Small intestine (tissue), 16 donors: ENCODE measurements at places on chromosomes 2 and 18.
A peak's percentile ranks its signal among the peaks of the same experiment; 100 is the strongest.

DNA sequence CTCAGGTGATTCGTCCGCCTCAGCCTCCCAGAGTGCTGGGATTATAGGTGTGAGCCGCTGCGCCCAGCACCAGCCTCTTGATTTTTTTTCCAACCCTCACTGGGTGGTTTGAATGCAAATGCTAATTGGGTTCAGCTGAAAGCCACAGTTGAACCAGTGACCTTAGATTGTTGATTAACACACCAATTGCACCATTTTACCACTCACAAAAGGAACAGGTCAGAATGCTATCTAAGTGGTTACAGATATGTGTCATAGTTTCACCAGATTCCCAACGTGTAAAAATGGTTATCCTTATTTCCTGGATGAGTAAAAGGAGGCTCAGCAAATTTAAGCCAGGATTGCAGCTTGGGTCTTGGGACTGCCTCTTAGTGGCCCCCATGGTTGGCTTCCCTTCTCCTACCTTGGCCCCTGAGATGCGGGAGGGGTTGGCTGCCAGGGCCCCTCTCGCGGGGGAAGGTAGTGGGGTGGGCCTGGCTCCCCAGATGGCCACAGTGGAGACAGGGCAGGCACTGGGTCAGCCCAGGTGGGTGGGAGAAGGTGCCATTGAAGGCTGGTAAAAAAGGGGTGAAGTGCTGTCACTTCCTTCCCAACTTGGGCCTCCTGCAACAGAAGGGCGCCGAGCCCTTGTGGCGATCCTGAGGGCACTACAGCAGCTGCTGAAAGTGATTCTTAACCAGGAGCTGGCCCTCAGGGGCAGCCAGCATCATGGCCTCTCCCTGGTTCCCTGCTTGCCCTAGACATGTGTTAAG lies 164.9 kb upstream of the HAAO start:
- peak; percentile 90 for DNase-seq

DNA sequence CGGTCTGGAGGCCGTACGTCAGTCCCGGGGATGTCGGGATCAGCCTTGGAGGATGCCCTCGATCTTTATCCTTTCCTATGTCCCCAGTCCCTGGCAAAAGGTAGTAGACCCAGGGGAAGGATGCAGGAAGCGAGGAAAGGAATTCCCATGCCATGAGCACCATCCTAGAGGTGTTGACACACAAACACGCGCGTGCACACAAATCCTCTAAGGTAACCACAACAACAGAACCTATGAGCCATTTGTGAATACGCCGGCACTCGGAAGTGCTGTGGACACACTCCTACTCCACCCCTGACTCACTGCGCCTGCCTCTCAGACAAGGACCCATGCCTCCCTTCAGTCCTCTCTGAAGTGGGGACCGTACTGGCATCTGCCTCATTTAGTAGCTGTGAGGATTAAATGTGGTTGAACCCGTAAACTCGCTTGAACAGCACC lies 11.3 kb upstream of the MLPH start:
- DNase-seq, result peak; percentile 28

DNA sequence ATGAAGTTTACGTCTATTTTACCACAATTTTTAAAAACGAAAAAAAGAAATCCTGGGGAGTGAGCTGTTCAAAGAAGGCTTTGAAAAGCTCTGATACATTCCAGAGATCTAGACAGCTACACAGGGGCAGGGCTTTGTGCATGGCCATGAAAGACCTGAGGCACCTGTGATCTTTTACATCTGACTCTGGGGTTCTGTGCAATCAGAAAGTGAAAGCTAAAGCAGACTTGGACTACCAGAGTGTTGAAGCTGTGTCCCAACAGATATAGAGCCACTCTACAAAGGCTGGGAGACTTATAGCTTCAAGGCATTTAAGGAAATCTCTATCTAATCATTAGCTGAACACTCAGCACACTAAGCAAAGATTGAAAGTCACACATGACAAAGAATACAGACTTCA lies 34.1 kb downstream of the PARD6G start:
- DNase-seq, result no peak

- DNase-seq, result peak; percentile 6
Observed at GRCh38 chr2:149908726-149909683, 321.4 kb upstream of the MMADHC start.

GRCh38 chr18:48308027-48308635 lies 101.1 kb downstream of the ZBTB7C start:
- DNase-seq, result no peak

DNA sequence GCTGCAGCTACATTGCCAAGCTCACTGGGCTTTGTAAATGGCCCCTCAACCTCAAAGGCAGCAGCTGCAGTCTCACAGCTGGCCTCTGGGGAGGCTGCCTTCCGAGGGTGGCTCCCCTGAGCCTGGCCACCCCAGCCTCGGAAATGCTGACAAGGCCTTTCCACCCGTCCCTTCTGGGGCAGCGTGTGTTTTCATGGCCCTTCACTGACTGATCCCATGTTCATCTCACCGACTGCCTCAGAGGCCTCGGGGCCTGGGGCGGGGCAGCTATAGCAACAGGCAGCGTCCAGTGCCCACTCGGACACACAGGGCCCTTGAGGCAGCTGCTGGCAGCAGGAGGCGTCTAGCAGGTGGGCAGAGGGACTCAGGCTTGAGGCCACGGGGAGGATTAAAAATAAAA lies 149.7 kb downstream of the GLI2 start:
- no peak for DNase-seq

DNA sequence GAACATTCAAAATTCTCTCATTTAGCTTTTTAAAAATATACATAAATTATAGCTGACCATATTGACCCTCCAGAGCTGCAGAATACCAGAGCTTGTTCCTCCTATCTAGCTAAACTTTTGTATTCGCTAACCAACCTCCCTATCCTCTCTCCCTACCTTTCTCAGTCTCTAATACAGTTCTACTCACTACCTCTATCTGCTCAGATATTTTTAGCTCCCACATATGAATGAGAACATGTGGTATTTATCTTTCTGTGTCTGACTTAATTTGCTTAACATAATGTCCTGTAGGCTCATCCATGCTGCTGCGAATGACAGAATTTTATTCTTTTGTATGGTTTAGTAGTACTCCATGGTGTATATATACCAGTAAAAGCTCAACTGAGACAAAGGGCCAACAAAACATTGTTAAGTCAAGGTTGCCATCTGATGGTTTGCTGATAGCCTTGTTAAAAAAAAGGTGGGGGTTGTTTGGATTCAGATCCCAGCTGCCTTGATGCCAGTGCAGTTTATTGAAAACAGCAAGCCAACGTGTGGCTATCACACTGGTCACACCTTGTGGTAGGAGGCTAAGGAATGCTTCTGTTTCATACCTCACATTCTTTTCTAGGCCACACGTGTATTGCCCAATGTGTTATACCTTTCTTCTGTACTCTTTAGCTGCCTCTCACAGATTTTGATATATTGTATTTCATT lies 101.5 kb downstream of the VWA3B start:
- no peak for DNase-seq

- no peak for DNase-seq
Observed at GRCh38 chr2:45567288-45567963, 43.6 kb downstream of the SRBD1 start.

- peak; percentile 42 for DNase-seq
Observed at GRCh38 chr2:216549926-216550690, 51.5 kb downstream of the RPL37A start.

DNA sequence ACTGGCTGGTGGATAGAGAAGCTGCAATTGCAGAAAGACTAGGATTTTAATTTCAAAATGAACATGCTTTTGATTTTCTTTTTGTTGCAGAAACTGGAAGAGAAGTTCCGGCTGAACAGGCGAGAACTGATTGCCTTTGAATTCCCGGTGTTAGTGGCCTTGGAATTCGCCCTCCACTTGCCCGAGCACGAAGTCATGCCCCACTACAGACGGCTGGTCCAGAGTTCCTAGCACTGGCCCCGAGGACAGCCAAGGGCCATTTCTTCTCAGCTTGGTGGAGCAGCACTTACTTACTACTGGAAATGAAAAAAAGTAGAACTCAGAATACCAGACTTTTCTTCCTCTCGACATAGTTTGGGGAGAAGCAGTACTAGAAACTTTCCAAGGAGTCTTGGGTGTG lies 121.9 kb downstream of the CABLES1 start:
- peak; percentile 39 for DNase-seq

DNA sequence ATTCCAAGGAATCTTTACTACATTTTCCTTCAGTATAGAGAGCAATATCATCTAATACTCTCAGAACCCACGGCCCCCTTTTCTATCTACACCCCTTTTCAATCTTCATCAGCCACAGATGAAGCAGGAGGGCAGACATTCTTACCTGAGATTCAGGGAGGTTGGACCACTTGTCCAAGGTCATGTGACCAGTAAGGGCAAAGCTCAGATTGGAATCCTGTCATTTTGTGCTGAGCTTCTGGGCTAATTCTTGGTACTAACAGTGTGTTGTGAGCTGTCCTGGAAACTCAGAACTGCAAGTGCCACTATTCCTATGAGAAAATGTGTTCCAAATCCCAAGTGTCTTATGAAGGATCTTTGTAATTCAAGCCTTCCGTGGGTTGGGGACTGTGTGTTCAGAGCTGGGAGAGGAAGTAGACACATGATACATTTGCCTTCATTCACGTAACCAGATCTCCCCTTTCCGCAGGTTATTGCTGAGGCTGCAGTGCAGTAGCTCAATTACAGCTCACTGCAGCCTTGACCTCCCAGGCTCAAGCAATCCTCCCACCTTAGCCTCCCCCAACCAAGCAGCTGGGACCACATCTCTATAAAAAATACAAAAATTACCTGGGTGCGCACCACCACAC lies 3.3 kb downstream of the CHRNA1 start:
- DNase-seq, result no peak

GRCh38 chr2:237306787-237307170 lies 107.2 kb downstream of the COL6A3 start:
- DNase-seq, result no peak

DNA sequence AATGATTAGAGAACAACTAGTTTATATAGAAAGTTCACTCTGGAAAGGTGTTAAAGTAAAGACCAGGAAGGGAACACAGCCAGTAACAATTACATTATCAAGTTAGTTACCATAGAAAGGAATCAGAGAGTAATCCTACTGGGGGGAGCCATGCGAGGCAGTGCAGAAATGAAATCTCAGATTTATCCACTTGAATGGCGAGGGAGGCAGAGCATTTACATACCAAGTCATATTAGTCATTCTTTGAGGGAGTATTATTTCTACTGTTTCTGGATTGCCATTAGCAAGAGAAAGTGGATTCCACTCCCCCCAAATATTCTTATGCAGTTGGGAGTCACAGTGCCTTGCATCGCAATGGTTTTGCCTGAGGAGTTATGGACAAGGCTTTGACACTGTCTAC lies 472.7 kb upstream of the TRIB2 start:
- DNase-seq, result no peak

- DNase-seq, result no peak
Observed at GRCh38 chr2:237177052-237177451, 91.4 kb downstream of the COPS8 start.

GRCh38 chr2:236818281-236819045 lies 248.8 kb downstream of the ACKR3 start:
- no peak for DNase-seq

DNA sequence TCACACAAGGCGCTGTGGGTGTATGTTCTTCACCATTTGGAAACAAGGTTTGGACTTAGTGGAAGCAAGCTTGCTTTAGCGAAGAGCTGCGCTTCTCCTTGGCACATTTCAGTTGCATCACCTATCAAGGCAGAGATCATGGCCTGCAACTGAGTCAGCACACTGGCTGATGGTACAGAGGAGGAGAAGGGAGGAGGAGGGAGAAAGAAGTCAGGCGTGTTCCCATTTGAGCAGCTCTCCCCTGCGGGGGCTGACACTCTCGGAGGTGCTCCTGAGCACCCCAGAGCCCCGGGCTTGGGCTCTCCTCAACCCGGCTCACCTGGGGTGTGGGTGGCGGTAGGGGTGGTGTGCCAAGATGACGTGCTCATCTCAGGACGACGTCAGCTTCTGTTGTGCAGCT lies 6.0 kb upstream of the SERPINB5 start:
- no peak for DNase-seq

DNA sequence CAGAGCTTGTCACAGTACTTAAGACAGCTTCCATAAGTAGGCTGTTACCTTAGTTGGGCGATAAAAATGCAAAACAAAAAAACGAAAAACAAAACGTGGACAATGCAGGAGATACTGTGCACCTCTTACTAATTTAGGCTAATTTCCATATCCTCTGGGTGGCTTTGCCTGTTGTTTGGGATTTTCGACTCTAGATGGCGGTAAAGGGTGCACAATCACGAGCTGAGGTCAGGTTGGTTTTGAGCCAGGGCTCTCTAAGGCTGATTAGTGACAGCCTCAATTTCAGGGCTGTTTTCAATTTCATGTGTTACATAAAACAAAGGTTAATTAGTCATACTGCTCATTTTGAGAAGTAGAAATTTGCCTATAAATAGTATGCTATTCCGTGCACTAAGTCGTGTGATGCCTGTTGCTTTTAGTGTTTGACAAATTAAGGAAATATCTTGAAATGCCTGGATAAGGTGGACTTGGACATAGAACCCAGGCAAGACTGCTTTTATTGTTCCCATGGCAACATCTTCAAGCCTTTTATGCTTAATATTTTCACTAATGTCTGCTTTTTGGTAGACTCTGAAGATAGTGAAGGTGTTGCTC lies 493.1 kb downstream of the SOCS6 start:
- DNase-seq, result peak; percentile 33

DNA sequence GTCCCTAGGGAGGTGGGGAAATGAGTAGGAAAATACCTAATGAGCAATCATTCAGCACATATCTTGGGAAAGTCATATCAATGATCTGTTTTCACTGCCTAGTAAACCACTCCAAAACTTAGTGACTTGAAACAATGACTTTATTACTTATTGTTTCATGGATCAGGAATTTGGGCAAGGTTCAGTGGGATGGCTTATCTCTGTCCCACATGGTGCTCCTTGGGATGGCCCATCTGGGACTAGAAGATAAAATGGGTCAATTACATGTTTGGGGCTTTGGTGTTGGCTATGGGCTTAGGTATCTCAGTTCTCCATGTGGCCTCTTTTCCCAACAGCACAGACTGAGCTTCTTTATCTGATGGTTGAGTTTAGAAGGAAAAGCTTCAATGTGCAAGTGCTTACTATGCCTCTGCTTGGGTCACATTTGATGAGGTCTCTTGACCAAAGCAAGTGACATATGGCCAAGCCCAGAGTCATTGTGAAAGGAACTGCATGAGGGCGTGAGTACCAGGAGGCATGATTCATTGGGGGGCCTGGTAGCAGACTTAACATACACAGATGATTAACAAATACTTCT lies 218.1 kb upstream of the TNP1 start:
- DNase-seq, result no peak

DNA sequence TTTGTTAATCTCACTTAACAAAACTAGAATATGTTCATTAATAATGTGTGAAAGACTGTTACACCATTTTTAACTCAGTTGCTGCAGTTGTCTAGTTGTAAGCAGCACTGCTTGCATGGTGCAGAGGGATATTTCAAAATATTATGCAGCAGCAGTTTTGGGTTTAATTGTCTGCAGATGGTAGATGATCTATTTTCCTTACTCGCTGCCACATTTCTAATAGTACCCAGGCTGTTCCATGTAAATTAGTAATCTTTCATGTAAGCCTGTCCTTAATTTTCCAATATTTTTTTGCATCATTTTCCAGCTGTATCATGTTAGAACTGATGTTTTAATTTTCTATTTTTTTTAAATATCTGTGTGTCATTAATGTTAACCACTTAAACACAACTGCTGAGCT lies 488.1 kb upstream of the RAB12 start:
- DNase-seq, result no peak

GRCh38 chr2:3445891-3446290 lies 66.4 kb downstream of the TRAPPC12 start:
- DNase-seq, result no peak
